Large intestine (tissue), 12 donors: ENCODE measurements at places on chromosomes 7 and 10. TPM values are rescaled to one million over a fixed set of nuclear protein-coding genes. Genes with fewer than 3 reads are reported as not detected.

GRCh38 chr10:92822060-92822634, 26.2 kb upstream of the EXOC6 start:
- DNase-seq, result no peak

DNA sequence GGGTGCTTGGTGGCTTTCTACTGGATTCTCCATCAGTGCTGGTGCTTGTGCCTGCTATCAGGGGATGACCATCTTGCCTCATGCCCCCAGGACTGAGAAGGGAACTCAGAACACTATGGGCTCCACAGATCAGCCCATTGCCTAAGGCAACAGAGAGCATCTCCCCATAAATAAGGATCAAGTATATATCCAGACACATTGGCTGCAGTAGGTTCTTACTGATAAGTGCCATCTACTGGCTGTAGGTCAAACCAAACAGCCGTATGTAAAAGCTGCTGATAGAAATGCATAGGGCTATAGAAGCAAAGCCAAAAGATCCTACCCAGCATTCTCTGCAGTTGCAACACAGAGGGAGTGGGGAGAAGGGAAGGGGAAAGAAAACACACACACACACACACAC, 153.7 kb downstream of the CDK14 start:
- peak; percentile 16 for DNase-seq

GRCh38 chr10:85548034-85548433, 818.6 kb downstream of the GRID1 start:
- peak; percentile 37 for DNase-seq

DNA sequence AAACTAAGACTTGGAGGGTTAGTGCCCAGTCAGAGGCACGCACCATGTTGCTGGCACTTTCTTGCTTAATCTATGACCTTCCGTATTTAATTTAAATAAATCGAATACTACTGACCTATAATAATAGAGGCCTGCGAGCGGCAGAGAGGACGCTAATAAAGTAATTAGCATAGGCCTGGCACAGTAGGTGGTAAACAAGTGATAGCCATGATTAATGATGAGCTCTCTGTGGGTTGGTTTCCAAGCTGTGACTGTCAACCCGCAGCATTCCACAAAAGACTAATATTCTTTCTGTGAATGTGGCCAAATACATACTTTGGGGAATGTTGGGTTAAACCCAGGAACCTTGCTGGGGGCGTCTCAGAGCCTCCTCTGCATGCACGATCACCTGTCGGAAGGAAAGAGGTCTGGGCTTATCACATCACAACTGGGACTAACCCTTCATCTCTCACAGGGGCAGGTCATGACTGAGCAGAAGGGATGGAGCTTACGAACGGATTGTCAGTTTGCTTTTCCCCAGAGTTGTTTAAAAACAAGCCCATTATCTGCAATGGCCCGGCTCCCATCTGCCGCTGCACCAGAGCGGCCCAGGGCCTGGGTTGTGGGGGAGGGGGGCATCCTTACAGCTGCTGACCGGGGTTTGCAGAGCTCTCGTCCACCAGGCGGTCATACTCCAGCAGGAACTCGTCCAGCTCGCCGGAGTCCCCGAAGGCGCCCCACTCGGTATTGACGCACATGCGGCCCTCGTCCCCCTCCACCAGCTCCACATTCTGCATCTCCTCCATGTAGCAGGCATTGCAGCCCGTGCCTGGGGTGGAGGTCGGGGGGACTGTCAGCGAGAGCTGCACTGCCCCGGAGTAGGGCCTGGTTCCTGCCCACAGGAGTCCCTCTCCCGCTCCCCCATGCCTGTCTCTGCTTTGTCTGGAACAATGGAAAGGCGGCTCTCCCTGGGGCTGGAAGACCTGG, 6.2 kb upstream of the MYL7 start:
- DNase-seq, result peak; percentile 45

- no peak for DNase-seq
Measured at GRCh38 chr7:148754912-148755311, 56.2 kb downstream of the CUL1 start.

DNA sequence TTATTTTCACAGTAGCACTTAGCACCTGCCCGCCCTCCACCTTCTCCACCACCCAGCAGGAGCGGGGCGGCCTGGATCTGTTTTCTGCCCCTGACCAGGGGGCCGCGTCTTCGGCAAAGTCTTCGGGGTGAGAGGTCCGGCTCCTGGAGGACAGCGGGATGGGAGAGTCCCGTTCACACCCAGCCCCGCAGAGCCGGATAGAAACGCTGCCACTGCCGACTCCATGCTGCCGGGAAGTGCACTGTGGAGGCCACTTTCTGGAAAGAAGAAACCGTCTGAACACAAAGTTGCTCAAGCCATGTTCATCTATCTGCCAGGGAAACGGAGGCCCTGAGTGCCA, 14.5 kb upstream of the ZNF273 start:
- no peak for DNase-seq

DNA sequence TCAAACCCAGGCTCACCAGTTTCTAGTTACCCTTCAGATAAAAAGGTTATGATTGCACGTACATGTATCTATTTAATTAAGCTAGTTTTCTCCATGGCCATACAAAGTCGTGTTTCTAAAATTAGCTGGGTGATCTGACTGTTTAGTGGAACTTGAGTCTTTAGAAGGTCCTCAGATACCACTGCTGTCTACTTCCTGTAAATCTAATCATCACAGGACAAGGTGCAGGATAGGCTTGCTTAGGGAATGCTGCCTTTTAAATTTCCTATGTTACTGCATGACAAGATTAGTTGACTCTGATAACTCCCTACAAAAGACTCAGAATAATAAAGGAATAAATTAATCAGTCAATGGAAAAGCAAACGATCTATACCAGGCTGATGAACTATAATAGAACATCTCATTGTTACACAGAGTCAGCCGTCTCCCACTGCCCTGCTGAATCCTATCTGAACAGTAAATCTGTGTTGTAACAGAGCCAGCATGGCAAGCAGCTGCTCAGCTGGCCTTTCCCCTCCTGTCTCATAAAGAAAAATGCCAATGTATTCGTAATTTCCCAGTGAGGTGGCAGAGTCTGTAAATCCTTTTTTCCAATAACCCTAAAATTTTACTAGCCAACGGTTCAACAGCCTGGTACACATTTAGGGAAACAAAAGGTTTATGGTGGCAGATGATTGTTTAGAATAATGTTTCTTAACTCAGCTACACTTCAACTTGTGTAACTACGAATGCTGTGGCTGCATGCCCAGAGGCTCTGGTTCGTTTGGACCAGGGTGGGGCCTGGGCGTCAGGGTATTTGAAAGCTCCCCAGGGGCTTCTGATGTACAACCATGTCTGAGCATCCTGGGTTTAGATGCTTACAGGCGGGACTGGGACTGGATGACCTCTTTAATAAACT, 318.0 kb downstream of the PAXIP1 start:
- DNase-seq, result no peak

DNA sequence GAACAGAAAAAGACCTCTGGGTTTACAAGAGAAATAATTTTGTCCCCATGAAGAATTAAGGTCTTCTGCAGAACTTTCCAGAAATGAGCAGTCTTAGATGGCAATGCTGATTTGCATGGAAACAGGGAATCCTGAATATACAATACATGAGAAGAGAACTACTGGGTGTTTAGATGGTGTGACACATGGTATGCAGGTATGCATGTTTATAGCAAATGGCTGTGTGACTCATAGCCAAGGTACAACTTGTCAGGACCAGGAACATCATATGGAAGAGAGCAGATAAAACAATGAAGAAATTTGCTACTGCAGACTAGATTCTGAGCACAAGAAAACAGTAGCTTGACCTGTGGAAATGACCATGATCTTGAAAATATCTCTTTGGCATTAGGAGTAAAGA, 907.8 kb downstream of the GATA3 start:
- no peak for DNase-seq

DNA sequence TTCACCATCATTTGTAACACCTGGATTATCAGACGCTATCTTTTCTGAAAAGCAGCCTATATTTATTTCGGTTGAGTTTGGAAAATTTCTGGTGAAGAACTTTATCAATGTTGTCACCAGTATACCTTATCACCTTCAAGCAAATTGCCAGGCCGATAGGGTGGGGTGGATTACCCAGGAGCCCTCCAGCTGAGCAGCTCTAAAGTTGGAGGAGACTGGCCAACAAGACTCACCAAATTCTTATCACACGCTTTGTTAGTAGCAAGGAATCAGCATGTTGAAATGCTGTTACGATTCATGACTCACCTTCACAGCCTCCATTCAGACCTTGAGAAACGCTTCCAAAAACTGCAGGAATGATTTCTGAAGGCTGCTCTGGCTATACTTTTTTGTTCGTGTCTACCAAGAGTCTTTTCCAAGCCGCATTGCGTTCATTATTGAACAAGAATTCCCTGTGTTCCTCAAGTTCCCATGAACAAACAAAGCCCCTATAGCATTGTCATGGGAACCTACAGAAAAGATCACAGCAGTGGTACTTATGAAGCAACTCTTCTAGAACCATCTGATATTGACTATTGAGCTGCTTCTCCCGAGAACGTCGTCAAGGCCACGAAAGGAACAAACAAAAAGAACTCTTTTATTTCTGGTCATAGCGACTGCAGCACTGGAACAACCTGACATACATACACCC, 291.4 kb downstream of the SFMBT2 start:
- no peak for DNase-seq

GRCh38 chr7:43577485-43577951, 5.4 kb upstream of the STK17A start:
- DNase-seq, result no peak

DNA sequence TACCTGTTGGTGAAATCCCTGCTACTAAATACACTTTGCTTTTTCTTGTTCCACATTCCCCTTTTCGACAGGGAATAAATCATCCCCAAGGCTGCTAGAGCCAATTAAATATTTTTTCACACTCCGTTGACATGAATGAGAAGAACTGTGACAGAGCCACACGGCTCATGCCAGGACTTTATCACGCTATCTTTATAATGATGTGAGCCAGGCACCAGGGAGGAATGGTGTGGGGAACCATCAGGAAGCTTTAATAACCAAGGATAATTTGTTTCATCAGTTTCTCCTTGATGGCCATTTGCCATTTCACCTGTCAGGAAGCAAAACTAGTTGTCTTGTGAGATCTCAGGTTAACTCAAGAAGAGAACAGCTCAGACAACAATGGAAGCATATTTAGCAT, 193.0 kb upstream of the C7orf33 start:
- no peak for DNase-seq

- peak; percentile 34 for DNase-seq
Measured at GRCh38 chr7:121107923-121108498, 119.5 kb downstream of the CPED1 start.

DNA sequence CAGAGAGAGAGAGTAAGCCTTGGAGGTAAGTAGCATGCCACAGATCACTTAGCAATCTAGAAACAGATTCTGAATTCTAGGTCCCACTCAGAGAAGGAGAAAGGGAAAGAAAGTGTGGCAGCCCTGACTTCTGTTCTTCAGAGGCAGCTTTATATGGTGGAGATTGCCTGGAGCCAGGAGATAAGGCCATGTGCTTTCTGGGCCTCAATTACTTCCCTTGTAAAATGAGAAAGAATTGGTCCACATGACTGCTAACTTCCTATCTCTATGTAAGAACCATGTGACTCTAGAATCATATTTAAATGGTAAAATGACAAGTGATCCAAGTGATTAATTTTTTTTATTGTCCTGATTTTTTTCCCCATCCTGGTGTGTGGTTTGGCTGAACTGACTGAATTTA, 64.1 kb downstream of the HHEX start:
- no peak for DNase-seq

GRCh38 chr7:2116448-2116810, 116.3 kb downstream of the MAD1L1 start:
- no peak for DNase-seq

DNA sequence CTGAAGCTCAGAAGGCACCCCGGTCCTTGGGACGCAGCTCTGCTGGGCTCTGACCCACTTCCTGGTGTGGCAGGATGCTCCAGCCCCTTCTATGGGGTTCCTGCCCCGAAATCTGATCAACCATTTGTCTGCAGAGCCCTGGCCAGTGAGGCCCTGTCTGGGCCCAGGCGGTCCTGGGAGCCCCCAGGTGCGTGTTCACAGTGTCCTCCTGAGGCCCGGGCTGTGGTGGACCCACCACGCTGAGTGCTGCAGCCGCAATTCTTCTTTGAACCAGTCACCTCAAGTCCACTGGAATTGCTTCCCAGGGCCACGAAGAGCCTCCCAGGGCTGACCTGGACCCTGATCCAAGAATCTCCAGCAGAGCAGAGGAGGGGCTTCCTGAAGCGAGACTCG, 19.1 kb downstream of the KNDC1 start:
- DNase-seq, result no peak

DNA sequence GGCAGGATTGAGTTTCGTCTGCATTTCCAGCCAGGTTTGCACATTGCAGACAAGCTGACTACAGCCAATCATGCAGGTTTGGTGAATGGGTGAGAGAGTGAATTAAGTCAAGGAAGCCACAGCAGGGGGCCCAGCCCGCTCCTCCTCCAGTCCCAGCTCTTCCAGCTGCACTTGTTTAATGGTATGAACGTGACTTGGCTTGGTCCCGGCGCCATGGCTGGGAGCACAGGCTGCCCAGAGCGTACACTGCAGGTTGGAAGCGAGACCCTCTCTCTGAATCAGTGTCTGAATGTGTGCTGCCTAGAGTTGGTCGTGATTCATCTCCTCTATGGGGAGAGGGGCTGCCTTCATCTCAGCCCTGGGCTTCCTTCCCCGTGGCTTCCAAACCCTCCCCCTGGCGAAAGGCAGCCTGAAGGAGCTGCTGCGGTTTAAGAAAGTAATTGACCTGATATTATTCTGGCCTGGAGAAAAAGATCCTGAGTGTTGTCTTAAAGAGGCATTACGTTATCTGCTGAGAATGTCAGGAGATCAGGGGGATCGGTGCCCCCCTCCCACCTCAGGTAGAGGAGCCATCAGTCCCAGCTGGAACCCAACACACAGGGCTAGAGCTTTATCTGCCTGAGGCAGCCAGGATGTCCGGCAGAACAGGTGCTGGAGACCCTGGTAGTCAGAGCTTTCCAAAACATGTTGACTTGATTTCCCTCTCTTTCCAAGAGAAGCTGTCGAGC, 132.1 kb downstream of the COL26A1 start:
- DNase-seq, result no peak

Gene FOXI2
- polyA plus RNA-seq, result not detected

Gene RASSF4
- polyA plus RNA-seq, result 26.0 TPM

Gene PRKG1
- polyA plus RNA-seq, result 12.0 TPM

Gene ACTL6B
- polyA plus RNA-seq, result 2.9 TPM

Gene DNAJB6
- 102 TPM for polyA plus RNA-seq

Gene GPR85
- polyA plus RNA-seq, result 3.1 TPM

Gene GCK
- polyA plus RNA-seq, result 2.3 TPM
